ENCODE measurements at places on chromosomes 5 and 9. TPM values are rescaled to one million over a fixed set of nuclear protein-coding genes. Genes with fewer than 3 reads are reported as not detected.

Gene GRM6
- total RNA-seq: not detected

Gene GLRA1
- total RNA-seq: not detected

Gene ANKRD18B
- 2.6 TPM for total RNA-seq

Gene NR2F1-AS1
- total RNA-seq: not detected

Gene CPEB4
- total RNA-seq: 12.2 TPM

Gene OGN
- total RNA-seq: not detected

Gene DMAC1
- total RNA-seq: 51.0 TPM

Gene INSL4
- not detected for total RNA-seq

Gene FBXO38
- total RNA-seq: 55.2 TPM

Gene SPINK6
- total RNA-seq: not detected

Gene FPGS
- 116 TPM for total RNA-seq

Gene DNM1
- total RNA-seq: 2.4 TPM

DNA sequence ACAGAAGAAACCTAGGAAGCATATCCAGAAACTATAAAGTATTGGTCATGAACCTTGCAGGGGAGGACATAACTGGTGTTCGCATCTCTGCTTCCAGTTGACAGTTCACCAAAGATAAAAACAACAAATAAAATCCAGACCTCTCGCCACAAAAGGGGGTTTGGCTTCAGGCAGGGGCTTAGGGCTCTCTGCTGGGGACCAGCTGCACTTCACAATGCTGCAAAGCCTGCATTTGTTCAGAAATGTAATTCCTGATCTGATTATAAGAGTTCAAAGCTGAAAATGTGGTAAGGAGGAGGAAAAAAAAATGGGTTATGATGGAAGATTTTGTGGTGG lies 79.0 kb downstream of the PDE4D start:
- DNase-seq: no peak

DNA sequence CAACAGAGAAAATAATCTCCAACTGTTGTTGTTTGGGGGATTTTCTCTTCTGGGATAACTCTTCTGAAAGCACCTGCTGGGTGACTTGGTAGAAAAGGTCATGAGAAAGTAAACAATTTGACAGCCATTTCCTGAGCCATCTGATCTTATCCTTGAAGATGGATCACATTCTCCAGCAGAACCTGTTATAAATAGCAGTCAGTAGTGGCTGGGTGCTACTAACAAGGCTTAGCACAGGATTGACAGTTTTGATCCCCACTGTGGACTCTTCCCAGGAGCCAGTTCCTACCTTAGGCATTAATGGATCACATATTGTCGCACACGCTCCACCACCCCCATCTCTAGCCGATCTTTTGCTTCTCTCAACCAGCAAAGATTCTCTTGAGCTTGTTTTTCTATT lies 220.2 kb downstream of the PLK2 start:
- no peak for DNase-seq

DNA sequence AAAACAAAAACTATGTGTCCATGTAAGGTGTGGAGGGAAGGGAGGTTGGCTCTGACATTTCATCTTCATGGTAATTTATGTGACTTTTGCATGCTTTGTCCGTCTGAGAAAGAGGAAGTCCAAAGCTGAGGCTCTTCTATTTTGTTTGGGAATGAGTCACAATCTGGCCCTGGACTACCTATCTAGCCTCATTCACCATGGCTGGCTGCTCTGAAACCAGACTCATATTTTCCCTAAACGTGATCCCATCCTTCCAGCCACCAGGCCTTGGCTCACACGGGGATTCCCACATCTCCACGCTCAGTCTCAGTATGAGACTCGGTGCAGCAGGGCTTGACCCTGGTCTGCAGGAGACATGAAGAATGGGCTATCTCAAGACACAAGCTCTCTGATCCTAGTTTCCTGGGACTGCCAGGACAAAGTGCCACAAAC lies 672.8 kb downstream of the ACTL7B start:
- DNase-seq: no peak

- no peak for DNase-seq
Observed at GRCh38 chr9:112446526-112446925, 40.1 kb upstream of the KIAA1958 start.

DNA sequence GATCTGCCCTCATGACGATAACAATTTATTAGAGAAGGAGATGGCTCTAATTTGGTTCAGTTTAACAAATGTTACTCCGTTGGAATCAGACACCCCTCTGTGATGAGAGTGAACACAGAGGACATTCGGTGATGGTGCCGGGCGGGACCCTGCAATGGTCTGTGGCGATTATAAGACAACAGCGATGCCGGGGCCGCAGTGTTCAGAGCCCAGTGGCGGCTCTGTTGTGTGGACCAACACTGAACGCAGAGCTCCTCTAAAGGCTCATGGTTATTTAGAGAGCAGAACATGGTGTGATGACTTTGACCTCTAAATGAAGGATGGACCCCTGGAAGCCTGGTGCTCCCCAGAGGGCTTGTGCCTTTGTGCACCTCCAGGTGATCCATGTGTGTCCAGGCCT lies 21.2 kb downstream of the UBE2QL1 start:
- DNase-seq: no peak

DNA sequence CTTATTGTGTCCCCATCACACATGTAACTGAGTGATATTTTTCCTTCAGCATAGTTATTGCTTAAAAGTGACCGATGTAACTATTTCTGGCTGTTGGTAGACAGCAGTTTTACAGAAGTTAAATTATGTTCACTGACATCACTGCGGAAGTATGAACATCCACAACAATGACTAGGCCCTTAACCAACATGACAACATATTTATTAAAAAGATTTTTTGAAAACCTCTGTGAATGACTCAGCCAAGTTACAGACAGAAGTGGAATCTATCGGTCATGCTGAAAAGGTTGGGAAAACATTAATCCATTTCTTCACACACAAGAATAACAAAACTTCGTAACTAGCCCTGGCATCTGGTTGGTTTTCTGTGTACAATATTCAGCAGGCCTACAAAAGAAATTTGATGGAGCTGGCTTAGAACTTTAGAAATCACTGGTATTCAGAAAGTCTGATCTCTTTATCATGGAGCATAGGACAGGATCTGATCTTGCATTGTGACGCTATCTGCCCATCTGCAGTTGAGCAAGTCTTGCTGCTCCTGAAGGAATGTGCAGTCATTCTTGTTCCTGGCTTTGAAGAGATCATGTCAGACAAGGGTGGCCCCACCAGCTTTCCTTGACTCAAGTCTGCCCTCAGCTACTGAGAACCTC lies 6.5 kb downstream of the GLIS3 start:
- DNase-seq: no peak

- no peak for DNase-seq
Observed at GRCh38 chr5:3828761-3829160, 233.1 kb downstream of the IRX1 start.

- DNase-seq: no peak
Observed at GRCh38 chr5:39713250-39713916, 288.6 kb upstream of the DAB2 start.

GRCh38 chr9:81242866-81243265 lies 446.5 kb downstream of the TLE1 start:
- DNase-seq: no peak

GRCh38 chr9:98575379-98576346 lies 133.1 kb downstream of the GABBR2 start:
- DNase-seq: peak; percentile 17

DNA sequence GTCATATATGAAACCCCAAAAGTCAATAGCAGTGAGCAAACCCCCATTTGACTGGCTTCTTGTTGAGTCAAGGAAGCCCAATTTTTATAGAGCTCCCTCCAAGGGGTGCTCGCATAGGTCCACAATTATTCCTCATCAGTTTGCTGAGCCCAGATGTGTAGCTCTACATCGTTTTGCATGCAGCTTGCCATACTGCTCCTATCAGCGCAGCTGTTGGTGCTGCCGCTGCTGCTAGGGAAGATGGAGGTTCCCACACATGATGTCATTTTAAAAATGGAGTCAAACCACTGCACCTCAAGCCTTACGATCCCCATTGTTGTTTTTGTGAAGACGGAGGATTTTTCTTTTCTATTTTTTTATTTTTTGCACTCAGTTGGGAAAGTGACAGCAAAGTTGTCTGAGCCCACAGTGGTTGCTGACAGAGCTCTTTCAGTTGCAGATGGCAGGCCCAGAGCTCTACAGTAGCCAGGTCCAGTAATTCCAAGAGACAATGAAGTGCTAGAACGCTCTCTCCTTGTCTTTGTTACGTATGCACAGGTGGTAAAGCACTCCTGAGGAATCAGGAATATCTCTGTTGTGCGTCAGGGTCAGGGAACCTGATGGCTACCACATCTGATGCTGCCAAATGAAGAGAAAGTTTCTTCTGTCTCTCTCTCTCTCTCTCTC lies 23.2 kb upstream of the C5orf63 start:
- no peak for DNase-seq

- no peak for DNase-seq
Observed at GRCh38 chr9:109001275-109001676, 12.0 kb downstream of the CTNNAL1 start.

- DNase-seq: no peak
Observed at GRCh38 chr5:175211956-175212756, 231.8 kb downstream of the DRD1 start.

- DNase-seq: no peak
Observed at GRCh38 chr9:131582056-131582455, 36.7 kb downstream of the PRRT1B start.

GRCh38 chr5:138488481-138488945 lies 23.2 kb downstream of the EGR1 start:
- no peak for DNase-seq

- no peak for DNase-seq
Observed at GRCh38 chr5:109281136-109281690, 128.6 kb downstream of the PJA2 start.

DNA sequence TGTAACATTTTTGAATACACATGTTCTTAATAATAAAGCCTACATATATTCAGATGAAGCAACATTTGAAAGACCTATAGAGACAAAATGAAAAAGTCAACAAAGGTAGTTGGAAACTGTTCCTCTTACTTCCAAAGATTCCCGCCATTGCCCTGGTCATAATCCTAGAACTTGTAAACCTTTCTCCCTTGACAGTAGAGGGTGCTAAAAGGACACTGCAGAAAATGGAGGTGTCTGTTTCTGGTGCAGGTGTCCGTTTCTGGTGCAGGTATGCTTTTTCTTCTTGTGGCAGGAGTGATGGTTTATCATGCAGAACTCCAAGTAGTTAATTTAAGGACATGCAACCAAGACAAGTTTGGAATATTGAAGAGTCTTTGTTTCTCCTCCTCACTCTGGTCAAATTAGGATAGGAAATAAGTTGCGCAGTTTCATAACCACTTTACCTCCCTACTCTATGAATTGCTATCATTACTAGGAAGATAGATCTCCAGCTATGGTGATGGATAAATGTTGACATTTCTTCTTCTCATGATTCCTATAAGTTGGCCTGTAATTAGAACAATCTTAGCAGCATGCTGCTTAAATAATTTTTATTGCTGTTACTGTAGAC lies 56.0 kb upstream of the FAM174A start:
- DNase-seq: no peak

DNA sequence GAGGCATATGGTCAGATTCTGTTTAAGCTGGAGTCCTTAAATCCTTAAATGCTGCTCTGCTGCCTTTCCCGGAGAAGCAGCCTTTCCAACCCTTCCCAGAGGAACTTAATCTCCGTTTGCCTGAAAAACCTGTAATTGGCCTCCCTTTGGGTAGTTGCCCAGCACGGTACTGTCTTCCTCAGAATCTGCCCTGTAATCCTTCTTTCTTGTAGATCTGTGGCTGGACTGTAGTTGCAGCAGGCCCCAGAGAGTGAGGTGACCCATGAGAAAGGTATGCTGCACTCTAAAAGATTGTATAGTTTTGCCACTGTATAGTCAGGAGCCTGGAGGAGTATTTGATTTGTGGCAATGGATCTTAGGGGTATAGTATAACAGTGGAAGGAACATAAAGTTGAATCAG lies 11.7 kb downstream of the SPIN1 start:
- DNase-seq: no peak

- no peak for DNase-seq
Observed at GRCh38 chr5:178336889-178337288, 104.3 kb upstream of the PHYKPL start.

DNA sequence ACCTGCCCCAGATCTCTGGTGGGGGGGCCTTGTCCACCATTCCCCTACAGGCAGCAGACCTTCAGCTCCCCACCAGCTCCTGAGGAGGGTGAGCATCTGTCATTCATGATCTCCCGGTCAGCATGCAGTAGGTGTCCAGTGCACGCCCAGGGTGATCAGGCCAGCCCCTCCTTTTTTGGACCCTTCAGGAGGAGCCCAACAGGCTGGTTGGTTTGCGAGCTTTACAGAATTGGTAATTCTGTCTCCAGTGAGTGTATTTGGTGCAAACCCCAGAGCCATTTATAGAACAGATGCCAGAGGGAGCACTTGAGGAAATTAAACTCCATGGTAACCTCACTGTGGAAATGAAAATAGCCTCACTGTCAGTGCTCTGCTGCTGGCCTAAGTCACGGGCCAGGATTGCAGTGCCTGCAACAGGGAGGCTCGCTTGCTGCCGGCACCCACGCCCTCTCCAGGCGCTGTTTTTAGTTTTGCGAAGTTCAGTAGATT lies 23.4 kb downstream of the WNK2 start:
- DNase-seq: no peak

GRCh38 chr5:133509742-133510079 lies 102.6 kb downstream of the FSTL4 start:
- no peak for DNase-seq

GRCh38 chr5:124446120-124446519 lies 300.3 kb downstream of the ZNF608 start:
- DNase-seq: no peak

DNA sequence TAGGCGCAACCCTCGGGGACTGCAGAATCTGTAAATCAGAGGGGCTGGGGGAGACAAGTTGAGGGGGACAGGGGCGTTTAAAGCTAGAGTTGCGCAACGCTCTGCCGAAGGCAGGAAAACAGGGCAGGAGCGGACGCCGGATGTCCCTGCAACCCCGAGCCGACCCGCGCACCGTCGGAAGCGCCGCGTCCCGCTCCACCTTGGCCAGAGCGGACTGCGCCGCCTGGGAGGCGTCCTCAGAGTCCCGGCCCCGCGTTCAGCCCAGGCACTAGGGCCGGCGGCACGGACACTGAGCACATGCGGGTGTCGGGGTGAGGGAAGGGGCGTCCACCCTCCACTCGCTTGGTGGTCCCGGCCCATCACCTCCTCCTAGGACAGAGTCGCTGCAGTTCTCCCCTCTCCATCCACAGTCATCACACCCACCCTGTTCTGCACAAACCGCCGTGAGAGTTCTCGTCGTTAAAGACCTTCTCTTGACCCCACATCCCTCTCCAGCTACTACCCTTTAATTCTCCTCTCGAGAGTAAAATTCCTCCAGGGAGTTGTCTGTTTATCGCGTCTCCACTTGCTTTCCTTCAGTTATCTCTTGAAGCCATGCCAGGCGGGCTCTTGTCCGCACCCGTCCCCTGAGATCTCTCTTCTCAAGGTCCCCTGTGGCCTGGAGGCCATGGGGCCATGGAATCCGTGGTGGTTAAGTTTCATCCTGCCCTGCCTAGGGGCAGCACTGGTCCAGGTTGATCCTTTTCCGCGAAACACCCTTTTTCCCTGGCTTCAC lies 796 bp upstream of the PDLIM7 start:
- DNase-seq: no peak

DNA sequence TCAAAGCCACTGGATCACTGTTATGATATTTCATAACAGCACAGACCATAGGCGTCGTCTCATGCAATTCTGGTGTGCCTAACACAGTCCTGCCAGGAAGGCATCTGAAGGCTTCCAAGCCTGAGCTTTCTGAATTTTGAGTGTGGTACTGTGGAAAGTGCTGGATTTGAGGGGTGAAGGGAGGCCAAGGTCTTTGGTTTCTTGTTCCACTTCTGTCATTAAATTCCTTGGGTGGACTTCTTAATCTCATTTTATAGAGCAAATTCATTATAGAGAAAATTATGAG lies 441.3 kb upstream of the PIK3R1 start:
- no peak for DNase-seq
